HepG2 (cell line): ENCODE measurements at places on chromosomes 7 and 10.

DNA sequence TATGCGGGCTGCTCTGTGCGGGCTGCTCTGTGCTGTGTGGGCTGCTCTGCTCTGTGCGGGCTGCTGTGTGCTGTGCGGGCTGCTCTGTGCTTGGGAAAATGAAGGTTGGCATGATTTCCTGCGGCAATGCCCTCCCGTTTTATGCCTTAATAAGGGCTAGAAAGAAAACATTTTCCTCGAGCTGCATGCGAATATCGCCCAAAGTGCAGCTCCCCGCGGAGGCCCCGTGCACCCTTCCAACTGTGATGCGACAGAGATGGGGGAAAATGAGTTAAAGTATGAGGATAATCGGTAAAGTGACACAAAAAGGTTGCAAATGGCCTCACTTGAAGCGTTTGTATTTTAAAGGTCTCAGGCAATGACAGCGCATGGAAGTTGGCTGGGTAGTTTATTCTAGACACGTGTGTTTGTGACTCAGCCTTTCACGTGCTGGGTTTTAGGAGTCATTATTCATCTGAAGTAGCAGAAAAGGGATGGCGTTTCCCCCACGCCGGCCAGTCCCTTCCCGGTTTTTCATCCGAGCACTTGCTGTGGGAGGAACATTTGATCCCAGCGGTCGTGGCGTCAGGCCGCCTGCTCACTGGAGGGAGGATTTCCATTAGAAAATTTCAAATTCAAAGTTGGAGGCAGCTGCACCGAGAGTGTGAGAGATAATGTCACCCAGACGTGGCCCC, 220.7 kb downstream of the ADARB2 start:
- no peaks in the 10 kb centered on the region for H3K4me1 ChIP-seq
- no peaks in the 10 kb centered on the region for H3K36me3 ChIP-seq
- DNase-seq, result no peak
- H3K27me3 ChIP-seq, result peaks cover 6% of the 10 kb centered on the region
- no peak overlapping the region for H3K27ac ChIP-seq

DNA sequence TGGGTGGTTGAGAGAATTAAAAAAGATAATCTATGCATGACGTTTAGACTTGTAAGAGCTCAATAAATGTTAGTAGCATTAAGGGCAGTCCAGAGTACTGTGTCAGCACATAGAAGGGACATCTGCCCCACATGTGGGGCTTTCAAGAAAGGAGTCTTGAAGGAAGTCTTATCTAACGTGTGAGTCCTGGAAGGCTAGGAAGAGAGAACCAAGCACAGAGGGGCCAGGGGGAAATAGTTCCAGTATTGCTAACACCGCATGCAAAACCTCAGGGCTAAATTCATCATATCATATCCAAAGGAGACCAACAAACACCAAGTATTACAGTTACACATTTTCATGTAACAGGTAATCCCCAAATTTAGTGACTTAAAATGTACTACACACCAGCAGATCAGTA, 122.7 kb downstream of the AOAH start:
- H3K36me3 ChIP-seq, result no peaks in the 10 kb centered on the region
- H3K27ac ChIP-seq, result no peak overlapping the region
- H3K4me1 ChIP-seq, result no peaks in the 10 kb centered on the region
- no peak overlapping the region for H3K4me3 ChIP-seq
- no peaks in the 10 kb centered on the region for H3K27me3 ChIP-seq

DNA sequence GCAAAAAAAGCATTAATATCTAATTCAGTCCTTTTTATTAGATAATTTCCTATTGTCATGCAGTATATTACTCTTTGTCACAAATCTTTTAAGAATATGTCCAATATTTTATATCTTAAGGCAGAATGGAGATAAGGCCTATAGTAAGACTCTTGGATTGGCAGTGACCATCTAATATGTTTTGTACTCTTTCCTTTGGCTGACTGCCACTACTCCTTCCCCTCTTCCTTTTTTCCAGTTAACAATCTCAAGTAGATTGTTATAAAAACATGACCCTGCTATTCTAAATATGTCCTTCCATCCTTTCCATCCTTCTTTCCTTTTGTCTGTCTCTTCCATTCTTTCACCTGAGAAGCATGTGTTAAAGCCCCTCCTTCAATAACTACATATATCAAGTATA, 92.8 kb upstream of the TMEM168 start:
- H3K27me3 ChIP-seq, result no peaks in the 10 kb centered on the region
- H3K36me3 ChIP-seq, result no peaks in the 10 kb centered on the region
- no peaks in the 10 kb centered on the region for H3K4me1 ChIP-seq
- DNase-seq, result no peak

DNA sequence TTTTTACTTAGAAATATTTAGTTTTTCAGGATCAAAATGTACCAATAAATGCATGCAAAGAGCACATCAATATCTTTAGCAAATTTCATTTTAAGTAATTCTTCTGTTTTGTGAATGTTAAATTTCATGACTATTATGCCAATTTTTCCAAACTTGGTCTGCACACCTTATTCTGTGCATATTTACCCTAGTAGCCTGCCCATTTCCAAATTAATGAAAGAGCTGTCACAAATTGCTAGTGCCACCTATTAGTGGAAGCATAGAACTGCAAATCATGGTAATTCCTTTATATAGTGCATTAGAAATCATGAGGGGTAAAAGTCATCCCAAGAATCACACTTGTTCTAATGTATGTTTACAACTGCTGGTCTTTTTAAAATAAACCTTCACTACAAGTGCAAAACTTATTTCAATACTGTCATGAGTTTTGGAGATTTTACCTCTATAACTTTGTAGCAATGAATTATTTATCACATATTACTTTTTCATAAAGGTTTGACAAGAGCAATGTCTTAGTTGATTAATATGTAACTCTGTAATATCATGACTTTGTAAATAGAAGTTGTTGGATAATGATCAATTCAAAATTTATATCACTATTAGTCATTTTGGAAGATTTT, 5.7 kb downstream of the SEMA3A start:
- peak; percentile 6 for DNase-seq
- no peaks in the 10 kb centered on the region for H3K36me3 ChIP-seq
- no peak overlapping the region for H3K27ac ChIP-seq

- peaks cover 48% of the 10 kb centered on the region for H3K36me3 ChIP-seq
- no peak overlapping the region for H3K4me3 ChIP-seq
- H3K27me3 ChIP-seq, result no peaks in the 10 kb centered on the region
- DNase-seq, result no peak
These were observed 101.9 kb upstream of the PDLIM1 start for GRCh38 chr10:95392681-95393164.

DNA sequence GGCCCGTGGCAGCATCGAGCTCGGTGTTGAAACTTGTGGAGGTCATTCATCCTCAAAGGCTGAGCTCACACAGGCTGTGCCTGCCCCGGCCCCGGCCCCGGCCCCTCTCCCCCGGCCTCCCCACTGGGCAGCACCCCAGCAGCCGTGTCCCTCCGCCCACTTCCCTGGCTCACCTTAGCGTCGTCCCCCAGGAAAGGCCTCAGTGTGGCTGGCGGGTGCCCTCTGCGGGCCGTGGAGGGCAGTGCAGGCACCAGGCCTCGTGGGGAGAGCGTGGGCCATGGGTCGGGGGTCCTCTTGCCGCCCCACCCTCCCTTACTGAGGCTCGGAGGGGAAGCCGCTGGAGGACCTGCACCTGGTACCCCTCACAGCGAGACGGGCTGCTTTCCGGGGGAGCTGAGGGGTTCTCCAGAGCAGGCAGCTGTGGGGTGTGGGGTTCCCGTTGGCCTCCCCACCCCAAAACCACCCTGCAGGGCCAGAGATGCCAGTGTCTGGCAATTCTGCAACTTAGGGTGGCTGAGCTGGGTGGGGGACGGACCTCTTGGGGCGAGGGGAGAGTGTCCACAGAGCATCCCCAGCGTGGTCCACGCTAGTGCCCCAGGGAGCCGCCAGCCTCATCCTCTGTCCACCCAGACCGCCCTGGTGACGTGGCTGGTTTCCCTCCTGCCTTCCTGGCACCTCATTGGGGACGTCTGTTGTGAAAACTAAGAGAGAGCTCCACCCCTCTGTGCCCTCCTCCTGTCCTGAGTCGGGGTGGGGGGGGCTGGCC, 44.2 kb upstream of the DPYSL4 start:
- DNase-seq, result no peak
- no peak overlapping the region for H3K27ac ChIP-seq
- no peaks in the 10 kb centered on the region for H3K4me1 ChIP-seq
- H3K4me3 ChIP-seq, result no peak overlapping the region
- no peaks in the 10 kb centered on the region for H3K36me3 ChIP-seq

- DNase-seq, result peak; percentile 77
- no peaks in the 10 kb centered on the region for H3K36me3 ChIP-seq
- H3K4me3 ChIP-seq, result peak overlapping the region; percentile 43
- H3K27ac ChIP-seq, result peak overlapping the region; percentile 77
- no peaks in the 10 kb centered on the region for H3K27me3 ChIP-seq
These were observed 5.8 kb upstream of the SCD start for GRCh38 chr10:100340948-100341847.

DNA sequence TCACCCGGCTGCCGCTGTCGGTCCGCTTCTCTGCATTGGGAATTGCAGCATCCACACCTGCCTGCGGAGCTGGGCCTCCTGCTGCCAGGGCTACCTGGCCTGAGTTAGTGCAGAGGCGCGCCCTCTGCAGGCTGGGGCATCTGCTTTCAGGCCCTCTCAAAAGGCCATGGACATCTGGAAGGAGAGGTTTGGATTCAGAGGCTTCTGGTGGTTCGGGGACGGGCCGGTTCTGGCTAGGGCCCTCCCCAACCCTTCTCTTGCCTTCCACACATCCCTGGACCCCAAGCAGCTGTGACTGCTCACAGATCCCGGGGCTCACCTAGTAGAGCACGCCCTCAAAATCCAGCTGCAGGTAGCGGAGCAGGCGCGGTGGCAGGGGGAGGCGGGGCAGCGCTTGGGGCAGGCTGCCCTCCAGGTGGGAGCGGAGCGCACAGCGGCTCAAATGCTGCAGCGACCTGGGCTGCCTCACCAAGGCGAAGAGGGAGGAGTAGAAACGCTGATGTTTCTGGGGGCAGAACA, 8.4 kb upstream of the GBX1 start:
- no peak overlapping the region for H3K4me3 ChIP-seq
- H3K27ac ChIP-seq, result no peak overlapping the region

DNA sequence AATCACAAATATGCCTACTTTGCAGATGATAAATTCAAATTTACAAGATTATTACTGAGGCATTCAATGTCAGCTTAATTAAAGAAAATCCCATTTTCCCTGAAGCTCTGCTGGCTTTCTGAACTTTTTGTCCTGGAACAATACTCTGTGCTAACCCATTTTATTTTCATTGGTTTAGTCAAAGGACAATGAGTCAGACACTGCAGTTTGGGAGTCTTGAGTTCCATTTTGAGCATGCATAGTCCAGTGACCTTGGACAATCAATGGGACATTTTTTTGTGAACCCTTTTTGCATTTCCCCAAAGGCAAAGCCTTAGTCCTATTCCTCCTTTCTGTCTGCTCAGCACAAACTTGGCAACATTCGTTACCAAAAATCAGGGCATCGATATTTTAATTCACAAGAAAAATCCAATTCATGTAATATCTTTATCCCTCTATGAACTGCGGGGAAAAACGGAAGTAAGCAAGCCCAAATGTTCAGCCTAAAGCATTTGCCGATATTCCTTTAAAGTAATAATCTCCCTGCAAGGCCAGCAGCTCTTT, 339.8 kb downstream of the RNLS start:
- no peak overlapping the region for H3K27ac ChIP-seq
- H3K27me3 ChIP-seq, result no peaks in the 10 kb centered on the region
- H3K4me3 ChIP-seq, result no peak overlapping the region
- no peaks in the 10 kb centered on the region for H3K4me1 ChIP-seq
- DNase-seq, result no peak

DNA sequence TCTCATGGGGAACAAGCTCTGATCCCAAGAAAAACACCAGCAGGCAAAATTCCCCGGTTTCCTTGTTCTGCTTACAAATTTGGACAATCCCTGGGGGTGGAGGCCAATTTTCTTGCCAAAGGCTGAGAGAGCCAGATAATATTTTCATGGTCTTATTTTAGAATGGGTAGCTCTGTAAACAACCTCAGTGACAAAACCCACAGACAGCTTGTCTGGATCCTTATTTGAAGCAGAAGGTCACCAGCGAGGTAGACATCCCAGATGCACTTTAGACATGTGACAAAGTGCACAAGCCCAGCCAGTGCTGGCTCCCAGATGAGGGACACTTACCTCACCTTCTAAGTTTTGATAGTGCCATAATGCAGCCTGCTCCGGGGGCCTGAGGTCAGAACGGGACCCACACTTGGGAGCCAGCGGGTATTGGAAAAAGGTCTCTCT, 102.6 kb upstream of the DDC start:
- H3K27ac ChIP-seq, result no peak overlapping the region
- no peaks in the 10 kb centered on the region for H3K27me3 ChIP-seq
- no peak for DNase-seq
- H3K36me3 ChIP-seq, result no peaks in the 10 kb centered on the region

DNA sequence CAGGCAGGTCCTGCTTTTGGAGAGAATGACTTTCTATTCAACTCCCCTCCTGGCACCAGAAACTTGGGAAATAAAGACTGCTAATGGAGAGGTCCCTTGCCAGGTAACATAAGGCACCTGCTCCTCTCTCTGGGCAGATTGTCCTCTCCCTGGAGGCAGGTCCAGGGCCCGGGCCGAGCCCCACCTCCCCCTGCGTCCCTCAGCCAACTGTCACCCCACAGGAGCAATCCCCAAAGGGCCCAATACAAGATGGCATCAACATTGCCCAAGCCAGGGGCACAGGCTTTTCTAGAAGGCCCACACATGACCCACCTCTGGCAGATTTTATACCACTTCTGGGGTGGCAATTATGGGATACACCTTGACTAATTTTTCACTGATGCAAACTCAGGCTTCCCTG, 145.2 kb downstream of the HERPUD2 start:
- DNase-seq, result no peak
- H3K4me3 ChIP-seq, result no peak overlapping the region
- no peaks in the 10 kb centered on the region for H3K4me1 ChIP-seq
- no peaks in the 10 kb centered on the region for H3K36me3 ChIP-seq
- H3K27me3 ChIP-seq, result no peaks in the 10 kb centered on the region; the same call in 1 of the 2 replicates

GRCh38 chr7:49638166-49638565, 135.3 kb upstream of the VWC2 start:
- no peaks in the 10 kb centered on the region for H3K27me3 ChIP-seq
- no peak overlapping the region for H3K27ac ChIP-seq
- no peaks in the 10 kb centered on the region for H3K4me1 ChIP-seq
- H3K36me3 ChIP-seq, result no peaks in the 10 kb centered on the region
- no peak overlapping the region for H3K4me3 ChIP-seq
- no peak for DNase-seq

DNA sequence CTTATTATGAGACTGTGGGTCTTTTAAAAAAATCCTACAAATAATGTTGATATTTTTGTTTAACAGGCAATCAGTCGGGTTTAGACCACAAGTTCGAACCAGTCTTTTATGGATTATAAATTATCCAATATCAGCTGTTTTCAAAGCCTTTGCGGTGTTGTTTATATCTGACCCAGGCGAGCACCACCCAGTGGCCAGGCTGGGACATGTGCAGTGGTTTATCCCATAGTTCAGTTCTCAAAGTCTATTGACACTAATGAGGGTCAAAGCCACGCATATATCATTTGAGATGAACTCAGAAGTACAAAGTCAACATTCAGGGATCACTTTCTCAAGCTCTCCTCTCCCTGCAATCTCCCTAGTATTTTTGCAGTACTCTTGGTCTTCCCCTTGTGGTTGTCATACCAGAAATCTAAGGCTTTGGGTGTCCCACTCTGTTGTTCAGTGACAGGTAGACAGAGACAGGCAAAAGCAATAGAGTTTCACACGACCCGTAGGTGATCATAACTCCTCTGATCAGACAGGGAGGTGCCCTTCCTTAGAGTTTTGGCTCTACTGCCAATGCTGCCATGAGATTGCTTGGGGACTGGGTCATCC, 117.4 kb upstream of the POM121L12 start:
- no peaks in the 10 kb centered on the region for H3K4me1 ChIP-seq
- H3K36me3 ChIP-seq, result no peaks in the 10 kb centered on the region
- H3K27me3 ChIP-seq, result no peaks in the 10 kb centered on the region
- H3K4me3 ChIP-seq, result no peak overlapping the region
- no peak overlapping the region for H3K27ac ChIP-seq
